Aorta (tissue), 5 donors: ENCODE measurements at places on chromosomes 7 and 10. TPM values are rescaled to one million over a fixed set of nuclear protein-coding genes. Genes with fewer than 3 reads are reported as not detected.
A peak's percentile ranks its signal among the peaks of the same experiment; 100 is the strongest.

- H3K27me3 ChIP-seq = no peaks in the 10 kb centered on the region
- no peaks in the 10 kb centered on the region for H3K36me3 ChIP-seq
- no peaks in the 10 kb centered on the region for H3K4me1 ChIP-seq
- H3K27ac ChIP-seq = no peak overlapping the region
- no peak overlapping the region for H3K4me3 ChIP-seq
Measured at GRCh38 chr7:150580638-150581394, 13.6 kb downstream of the GIMAP4 start.

DNA sequence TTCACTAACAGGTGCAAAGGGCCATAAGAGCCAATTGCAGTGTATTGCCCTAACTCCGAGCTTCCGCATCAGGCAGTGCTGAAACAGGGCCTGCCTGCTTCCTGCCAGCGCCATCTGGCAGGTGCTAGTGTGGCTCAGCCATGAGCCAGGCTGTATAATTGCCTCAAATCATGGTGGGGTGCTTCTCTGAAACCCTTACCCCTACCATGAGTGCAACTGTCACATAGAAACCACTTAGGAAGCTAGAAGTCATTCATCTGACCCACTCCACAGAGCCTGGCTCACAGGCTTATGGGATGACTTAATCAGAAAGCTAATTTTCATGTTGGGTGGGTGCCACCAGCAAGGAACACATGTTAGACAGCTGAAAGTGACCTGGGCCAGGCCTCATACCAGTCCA is 133.3 kb upstream of the LAMB4 start:
- H3K4me3 ChIP-seq = no peak overlapping the region
- H3K27ac ChIP-seq = no peak overlapping the region
- H3K36me3 ChIP-seq = no peaks in the 10 kb centered on the region
- H3K27me3 ChIP-seq = no peaks in the 10 kb centered on the region

DNA sequence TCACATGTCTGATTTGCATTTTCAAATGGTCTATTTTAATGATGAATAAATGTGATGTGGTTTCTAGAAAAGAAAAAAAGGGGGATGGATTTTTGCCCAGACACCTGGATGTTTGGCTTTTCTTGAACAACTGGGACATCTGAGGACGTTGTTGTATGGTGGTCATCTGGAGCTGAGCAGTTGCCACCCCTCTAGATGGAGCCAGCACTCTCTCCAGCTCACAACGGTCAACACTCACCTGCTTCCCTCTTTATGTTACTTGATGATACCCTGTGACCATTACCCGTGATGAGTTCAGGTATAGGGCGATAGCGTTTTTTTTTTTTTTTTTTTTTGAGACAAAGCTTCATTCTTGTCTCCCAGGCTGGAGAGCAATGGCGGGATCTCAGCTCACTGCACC is 30.1 kb upstream of the PAXIP1 start:
- no peaks in the 10 kb centered on the region for H3K27me3 ChIP-seq
- H3K36me3 ChIP-seq = no peaks in the 10 kb centered on the region
- no peak overlapping the region for H3K4me3 ChIP-seq

- no peak overlapping the region for H3K4me3 ChIP-seq
- H3K27me3 ChIP-seq = no peaks in the 10 kb centered on the region
- no peaks in the 10 kb centered on the region for H3K4me1 ChIP-seq
- no peak overlapping the region for H3K27ac ChIP-seq
- H3K36me3 ChIP-seq = no peaks in the 10 kb centered on the region
Measured at GRCh38 chr7:155371884-155372781, 74.5 kb downstream of the INSIG1 start.

GRCh38 chr10:129859536-129859935 is 104.5 kb downstream of the EBF3 start:
- no peak overlapping the region for H3K4me3 ChIP-seq
- no peaks in the 10 kb centered on the region for H3K4me1 ChIP-seq
- no peaks in the 10 kb centered on the region for H3K36me3 ChIP-seq
- H3K27ac ChIP-seq = no peak overlapping the region
- DNase-seq = no peak
- H3K27me3 ChIP-seq = no peaks in the 10 kb centered on the region

GRCh38 chr7:90739716-90740115 is 143.6 kb downstream of the CDK14 start:
- H3K27me3 ChIP-seq = no peaks in the 10 kb centered on the region
- no peaks in the 10 kb centered on the region for H3K4me1 ChIP-seq
- DNase-seq = no peak
- H3K36me3 ChIP-seq = no peaks in the 10 kb centered on the region
- H3K27ac ChIP-seq = no peak overlapping the region
- no peak overlapping the region for H3K4me3 ChIP-seq

DNA sequence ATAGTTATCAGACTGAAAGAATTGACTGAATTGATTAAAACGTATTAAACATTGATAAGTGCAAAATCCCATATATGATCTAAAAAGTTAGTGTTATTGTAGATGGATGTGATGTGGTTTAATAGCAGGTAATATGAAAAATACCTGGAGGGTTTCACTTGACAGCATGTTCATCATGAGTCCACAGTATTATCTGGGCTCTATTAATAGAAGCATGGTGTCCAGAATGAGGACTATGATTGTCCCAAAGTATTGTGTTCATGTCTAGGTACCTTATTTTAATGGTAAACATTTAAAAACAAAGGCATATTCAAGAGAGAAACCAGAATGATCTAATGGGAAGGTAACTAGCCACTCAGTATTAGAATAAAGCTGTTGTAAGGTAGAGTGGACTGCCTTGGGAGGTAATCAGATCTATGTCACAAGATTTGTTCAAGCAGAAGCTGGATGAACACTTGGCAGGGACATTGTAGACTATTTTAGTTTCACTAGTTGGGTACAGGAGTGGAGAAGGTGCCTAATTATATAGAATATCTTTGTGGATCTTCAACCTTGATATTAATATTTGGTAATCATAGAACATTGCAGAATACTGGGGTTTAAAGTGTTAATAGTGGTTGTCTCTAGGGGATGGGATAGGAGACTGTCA is 43.5 kb downstream of the MCU start:
- no peak overlapping the region for H3K4me3 ChIP-seq
- no peaks in the 10 kb centered on the region for H3K27me3 ChIP-seq
- H3K27ac ChIP-seq = no peak overlapping the region
- H3K36me3 ChIP-seq = no peaks in the 10 kb centered on the region
- H3K4me1 ChIP-seq = no peaks in the 10 kb centered on the region

- no peak overlapping the region for H3K4me3 ChIP-seq
- H3K27me3 ChIP-seq = no peaks in the 10 kb centered on the region
- no peaks in the 10 kb centered on the region for H3K36me3 ChIP-seq
- H3K27ac ChIP-seq = no peak overlapping the region
- no peaks in the 10 kb centered on the region for H3K4me1 ChIP-seq
Measured at GRCh38 chr10:86389441-86390193, 23.0 kb upstream of the GRID1 start.

GRCh38 chr10:14555807-14556206 is 218.9 kb downstream of the FAM107B start:
- no peaks in the 10 kb centered on the region for H3K4me1 ChIP-seq
- H3K27ac ChIP-seq = peak overlapping the region; percentile 72
- no peak for DNase-seq
- H3K27me3 ChIP-seq = no peaks in the 10 kb centered on the region
- H3K4me3 ChIP-seq = no peak overlapping the region

- H3K36me3 ChIP-seq = no peaks in the 10 kb centered on the region
- H3K27ac ChIP-seq = no peak overlapping the region
- DNase-seq = no peak
- no peaks in the 10 kb centered on the region for H3K27me3 ChIP-seq
- H3K4me3 ChIP-seq = no peak overlapping the region
Measured at GRCh38 chr7:115559877-115560276, 470.7 kb downstream of the TFEC start.

Gene GIMAP8
- 1.6 TPM for polyA plus RNA-seq

Gene MYO1G
- 3.5 TPM for polyA plus RNA-seq

Gene DBF4
- polyA plus RNA-seq = 2.8 TPM

Gene TRPV5
- polyA plus RNA-seq = not detected

Gene STEAP4
- polyA plus RNA-seq = 12.3 TPM

Gene CALHM1
- polyA plus RNA-seq = not detected
